ENCODE measurements at places on chromosomes 12 and 14.
A peak's percentile ranks its signal among the peaks of the same experiment; 100 is the strongest.

GRCh38 chr14:69398818-69399210 lies 322 bp downstream of the SLC39A9 start:
- DNase-seq = no peak

- peak; percentile 73 for DNase-seq
Observed at GRCh38 chr12:51000245-51000644, 25.9 kb downstream of the SLC11A2 start.

- peak; percentile 80 for DNase-seq
Observed at GRCh38 chr12:15757553-15758255, 31.5 kb downstream of the EPS8 start.

- DNase-seq = peak; percentile 91
Observed at GRCh38 chr12:118052324-118053070, 8.5 kb downstream of the WSB2 start.

DNA sequence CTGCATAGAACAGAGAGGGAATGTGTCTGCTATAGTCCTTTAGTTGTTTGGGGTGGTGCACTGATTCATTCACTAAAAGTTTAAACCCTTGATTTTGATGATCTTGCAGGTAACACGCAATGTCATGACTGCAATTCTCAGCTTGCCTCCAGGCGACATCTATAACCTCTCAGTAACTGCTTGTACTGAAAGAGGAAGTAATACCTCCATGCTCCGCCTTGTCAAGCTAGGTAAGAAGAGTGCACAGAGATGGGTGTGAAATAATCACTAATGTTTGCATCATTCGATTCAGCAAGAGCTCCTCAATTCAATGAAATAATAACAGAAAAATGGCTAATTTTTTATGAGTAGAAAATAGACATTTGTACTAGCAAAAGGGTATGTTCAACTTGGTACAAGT lies 203.7 kb downstream of the PTPRO start:
- no peak for DNase-seq

GRCh38 chr12:123351349-123351748 lies 13.3 kb downstream of the SBNO1 start:
- DNase-seq = no peak

DNA sequence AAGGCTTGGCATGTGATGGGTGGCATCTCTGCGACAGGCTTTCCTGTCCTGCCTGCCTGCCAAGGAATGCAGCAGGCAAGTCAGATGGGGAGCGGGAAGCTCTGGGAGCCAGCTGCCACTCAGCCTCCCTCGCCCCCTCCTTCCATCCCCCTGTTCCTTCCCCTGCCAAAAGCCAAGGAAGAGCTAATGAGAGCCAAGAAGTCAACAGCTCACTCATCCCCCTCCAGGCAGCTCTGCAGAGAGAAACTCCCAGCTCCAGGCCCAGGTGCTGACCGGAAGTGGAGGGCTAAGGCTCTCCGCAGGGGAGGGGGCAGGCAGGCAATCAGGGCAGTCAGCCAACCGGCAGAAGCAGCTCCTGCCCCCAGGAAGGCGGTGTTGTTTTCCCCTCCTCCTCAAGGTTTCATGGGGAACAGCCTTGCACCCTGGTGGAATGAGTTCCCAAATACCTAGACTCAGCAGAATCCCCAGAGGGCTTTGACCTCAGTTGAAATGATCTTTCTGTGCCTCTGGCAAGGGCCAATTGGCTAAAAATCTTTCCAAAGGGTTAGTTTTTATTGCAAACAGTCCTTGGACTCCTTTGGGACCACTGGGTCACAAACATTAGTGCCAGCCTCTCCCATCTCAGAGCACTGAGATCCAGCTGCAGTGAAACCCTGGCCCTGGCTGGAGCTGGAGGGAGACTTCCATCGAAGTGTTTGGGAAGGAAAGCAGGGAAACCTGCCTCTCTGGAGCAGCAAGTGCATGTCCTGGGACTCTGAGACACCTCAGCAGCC lies 349.1 kb downstream of the DPF3 start:
- no peak for DNase-seq

DNA sequence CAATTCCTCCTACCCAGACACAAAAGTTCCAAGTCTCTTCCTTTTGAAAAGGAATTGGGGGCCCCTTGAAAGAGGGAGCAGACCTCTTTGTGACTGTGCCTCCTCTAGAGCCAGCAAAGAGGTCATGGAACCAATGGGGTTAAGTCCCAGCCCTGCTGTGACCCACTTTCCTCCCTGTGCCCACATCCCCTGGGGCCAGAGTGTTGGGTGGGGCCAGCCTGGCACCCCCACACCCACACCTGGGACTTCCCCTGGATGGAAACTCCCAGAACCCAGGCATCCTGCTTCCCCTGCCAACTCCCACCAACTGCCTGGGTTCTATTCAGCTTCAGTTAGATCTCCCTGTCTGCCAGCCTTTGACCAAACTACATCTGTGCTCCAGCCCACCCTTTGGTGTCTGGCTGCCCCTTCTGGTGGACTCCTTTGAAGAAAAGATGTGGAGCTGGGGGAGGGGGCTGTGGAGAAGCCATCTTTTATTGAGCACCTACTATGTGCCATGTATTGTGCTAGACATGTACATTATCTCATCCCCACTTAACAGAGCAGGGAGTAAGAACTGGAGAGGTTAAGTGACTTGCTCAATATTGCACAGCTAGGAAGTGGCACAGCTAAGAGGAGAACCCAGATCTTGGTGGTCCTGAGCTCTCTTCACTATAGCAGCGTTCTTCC lies 4.6 kb upstream of the RARG start:
- no peak for DNase-seq

DNA sequence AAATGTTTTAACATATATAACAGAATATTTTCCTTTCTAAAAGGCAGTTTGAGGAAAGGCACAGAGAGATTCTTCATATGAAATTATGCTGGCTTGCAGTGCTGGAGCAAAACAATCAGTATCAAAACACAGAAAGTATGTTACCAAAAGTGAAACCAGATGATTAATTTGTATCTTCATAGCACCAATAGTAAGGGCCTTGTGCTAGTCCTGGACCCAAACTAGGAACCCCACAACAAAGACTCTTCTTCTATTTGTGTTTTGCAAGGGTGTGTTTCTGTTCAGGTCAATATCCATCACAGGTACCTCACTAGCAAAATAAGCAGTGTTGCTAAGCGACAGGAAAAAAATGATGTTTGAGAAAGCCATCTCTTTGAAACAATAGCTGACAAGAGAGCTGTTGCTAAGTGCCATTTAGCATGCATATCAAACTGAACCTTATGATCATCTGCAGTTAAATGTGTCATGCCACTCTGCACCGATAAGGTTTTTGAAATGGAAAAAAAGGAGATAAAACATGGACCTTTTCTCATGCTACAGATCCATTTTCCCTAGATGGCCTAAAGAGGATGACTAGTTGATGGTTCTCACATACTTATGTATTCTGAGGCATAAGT lies 196.2 kb upstream of the ALG10 start:
- no peak for DNase-seq

DNA sequence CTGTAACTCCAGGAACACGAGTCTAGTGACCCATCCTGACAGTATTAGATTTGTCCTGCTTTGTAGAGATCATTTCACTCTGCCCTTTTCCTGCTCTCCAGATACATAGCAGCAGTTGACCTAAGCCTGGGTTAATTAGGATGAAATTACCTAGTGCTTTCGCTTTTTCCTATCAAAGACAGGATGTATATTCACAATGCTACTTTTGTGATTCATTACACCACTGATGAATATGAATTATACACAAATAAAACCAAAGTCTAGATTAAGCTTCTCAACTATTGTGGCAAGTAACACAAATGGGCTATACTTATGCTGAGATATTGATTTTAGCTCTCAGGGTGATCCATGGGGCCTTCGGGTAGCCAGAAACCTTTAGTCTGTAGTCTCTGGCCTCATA lies 17.9 kb downstream of the CERS5 start:
- DNase-seq = no peak

DNA sequence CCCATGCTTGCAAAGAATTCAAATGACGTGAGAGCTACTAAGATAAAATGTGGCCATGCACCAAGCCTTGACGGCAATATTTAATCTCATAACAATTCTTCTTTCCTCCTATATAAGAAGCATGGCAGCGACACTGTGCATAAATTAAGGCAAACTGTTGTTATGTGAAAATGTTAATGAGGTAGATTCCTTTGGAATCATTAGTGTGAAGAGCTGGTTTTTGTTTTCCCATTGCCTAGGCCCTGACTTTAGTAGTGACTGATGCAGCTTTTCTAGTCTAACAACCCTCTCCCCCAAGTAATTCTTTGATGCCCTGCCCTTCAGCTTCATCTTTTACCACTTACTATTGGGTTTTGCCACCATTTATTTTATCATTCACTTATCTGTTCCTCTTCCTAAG lies 10.6 kb upstream of the PSEN1 start:
- no peak for DNase-seq

GRCh38 chr14:88838015-88838414 lies 13.6 kb downstream of the TTC8 start:
- DNase-seq = no peak

- DNase-seq = peak; percentile 93
Observed at GRCh38 chr12:95623554-95624170, 72.4 kb upstream of the USP44 start.

DNA sequence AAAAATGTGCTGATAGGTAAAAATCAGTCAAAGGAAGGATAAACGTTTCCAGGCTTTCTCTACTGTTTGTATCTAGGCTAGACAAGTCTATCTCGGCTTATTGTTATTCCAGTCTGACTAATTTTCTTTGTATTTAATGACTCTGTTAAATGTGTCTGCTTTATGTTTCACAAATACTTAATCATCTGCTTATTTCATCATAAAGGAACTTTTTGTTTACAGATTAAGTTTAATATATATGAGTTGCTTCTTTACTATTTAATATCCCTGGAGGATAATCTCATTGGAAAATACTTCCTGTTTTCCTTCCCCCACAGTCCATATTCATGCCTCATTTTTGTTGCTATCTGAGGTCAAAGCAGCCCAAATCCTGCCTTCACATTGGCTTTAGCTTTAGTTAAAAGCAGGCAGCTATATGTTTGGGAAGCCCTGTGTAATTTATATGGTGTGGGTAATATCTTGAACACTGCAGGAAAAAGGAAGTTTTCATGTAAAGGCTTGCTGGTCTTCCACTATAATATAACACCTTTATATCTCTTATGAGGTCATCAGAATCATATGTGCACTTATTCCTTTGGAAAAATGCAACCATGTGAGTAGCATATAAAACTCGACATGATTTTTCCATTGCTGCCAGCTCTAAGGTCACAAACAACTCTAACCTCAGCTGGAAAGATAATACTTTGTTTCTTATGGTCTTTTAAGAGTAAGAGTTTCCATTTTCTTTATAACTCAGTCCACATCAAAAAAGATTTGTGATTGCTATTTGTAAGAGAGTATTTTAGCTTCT lies 76.8 kb downstream of the ALX1 start:
- no peak for DNase-seq

GRCh38 chr12:76260390-76260748 lies 87.8 kb downstream of the BBS10 start:
- peak; percentile 55 for DNase-seq

DNA sequence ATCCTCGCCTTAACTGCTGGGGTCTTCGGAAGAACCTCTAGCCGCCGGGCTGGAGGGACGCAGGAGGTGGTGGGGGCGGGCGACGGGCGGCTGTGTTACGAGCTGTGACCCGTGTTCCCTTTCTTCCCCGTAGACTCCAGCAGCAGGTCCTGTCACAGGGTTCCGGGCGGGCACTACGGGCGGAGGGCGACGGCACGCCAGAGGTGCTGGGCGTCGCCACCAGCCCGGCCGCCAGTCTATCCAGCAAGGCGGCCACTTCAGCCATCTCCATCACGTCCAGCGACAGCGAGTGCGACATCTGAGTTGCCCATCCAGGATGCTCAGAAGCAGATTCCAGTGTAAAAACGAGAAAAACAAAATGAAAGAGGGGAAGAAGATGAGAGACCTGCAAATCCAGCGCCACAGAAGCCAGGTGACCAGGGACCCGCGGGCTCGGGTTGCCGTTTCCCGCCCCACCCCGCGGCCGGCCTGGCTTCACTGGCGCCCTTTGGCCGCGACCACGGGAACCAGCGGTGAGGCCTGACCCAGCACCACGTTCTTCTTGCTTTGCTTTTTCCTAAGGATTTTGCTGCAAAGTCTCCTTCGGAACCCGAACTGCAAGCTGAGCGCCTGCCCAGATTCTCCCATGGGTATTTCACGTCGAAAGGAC lies 2.1 kb downstream of the SIX6 start:
- DNase-seq = no peak

DNA sequence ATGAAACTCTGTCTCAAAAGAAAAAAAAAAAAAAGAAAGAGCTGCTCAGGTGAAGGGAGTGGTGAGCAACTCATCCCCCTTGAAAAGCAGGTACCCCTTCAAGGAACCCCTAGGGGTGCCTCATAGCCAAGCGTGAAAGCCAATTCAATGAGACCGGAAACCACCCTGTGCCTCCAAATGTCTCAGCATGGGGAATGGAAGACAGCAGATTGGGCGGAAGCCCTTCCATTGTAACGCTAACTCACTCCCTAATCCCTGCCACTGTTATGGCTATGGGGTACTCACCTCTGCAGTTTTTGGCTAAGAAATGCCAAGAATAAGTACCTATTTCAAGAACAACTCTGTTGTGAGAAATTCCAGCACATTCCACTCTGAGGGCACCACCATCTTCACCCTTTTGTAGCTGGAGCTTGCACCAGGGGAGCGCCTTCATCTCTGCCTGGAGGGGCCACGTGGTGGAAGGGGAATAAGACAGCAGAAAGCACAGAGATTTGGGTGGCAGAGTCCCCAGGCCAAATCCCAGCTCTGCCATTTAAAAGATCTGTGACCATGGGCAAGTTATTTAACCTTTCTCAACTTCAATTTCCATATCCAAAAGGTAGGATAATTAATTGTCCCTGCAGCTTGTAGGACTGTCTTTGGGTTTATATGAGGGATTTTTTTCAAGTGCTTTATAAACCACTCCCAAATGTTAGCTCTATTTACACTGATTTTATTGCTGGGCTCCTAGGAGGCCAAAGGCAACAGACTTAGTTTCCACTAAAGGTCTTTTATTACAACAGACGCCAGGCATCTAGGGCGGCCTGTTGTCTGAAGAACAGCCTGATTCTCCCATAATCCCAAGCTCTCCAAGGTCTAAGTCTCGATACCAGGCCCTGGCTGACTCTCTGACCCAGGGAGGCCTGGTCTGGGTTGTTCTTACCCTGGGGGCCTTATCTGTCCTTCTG lies 63.9 kb downstream of the ITPK1 start:
- DNase-seq = no peak

DNA sequence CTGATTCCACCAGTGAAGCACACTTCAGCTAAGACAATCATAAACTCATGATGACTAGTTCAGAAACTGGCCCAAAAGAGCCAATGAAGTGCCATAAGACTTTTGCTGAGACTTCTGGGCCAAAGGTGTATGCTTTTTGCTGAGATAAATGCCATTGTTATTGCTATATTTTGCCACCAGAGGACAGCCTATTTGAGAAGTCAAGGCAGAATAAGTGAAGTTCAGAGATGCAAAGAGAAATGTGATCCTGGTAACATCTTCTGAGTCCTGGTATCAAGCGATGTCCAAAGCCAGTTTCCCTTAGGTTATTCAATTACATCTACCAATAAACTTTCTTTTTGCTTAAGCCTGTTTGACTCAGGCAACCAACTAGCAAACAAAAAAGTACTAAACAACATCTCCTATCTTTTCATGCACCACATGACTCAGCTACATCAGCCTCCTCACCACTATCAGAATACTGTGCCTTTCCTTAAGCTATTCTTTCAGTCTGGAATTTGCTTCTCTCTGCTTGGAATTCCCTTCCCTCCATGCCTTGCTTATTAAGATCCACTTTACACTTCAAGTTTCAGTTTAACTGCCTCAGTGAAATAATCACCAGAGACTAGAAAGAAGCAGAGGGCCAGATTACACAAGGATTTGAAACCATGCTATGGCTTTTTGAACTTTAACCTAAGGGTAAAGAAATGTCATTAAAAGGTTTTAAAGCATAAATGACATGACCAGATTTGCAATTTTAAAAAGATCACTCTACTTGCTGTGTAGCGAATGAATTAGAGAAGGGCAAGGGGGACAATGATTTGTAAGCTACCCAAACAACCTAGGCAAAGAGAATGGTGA lies 14.0 kb downstream of the CRY1 start:
- DNase-seq = peak; percentile 57

All from fibroblast of the aortic adventitia (primary cell).